ENCODE measurements at places on chromosomes 3 and 15.

DNA sequence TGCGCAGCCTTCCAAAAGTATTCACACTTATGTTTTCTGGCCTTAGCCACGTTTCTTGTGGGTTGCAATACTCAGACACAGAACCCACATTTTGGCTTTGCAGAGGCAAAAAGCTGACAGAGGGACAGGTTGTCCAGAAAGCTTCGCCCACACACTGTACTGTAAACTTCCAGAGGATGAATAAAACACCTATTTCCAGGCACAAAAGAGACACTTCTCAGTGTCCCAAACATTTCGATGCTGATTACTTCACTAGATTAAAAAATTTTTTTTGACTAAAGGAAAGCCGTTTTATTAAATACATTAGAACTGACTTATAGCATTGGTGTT lies 28.0 kb upstream of the KCTD6 start:
- DNase-seq = no peak

DNA sequence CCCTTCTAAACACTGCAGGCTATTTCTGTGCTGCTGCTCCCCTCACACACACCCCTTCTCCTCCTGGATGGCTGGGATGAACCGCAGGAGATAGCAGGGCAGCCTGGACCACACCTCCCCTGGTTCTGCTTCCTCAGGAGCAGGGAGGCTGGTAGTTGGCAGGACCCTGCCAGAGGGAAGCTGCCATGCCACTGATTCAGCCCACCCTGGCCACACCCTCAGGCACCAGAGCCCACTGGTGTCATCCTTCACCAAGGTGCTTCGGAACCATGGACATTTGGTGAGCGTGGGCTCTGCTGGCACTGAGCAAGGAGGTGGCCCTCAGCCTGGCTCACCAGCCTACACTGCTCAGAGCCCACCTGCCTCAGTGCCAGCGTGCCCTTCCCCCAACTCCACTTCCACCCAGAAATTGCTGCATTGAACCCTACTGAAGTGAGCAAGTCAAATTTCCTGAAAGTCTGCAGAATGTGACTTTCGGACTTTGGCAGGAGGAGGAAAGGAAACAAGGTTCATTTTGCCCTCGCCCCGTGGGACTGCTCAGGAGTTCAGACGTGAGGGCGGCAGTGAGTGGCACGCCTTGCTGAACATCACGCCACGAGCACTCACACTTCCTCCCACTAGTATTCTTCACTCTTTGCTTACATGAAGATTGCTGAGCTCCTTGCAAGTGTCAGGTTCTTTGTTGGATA lies 26.3 kb downstream of the BMF start:
- no peak for DNase-seq

- DNase-seq = peak; percentile 88
Observed at GRCh38 chr3:48446425-48447193, at the start of gene ATRIP. Gene ATRIP (plus strand): TSS chr3:48446737. CDS start chr3:48446846, 109 bp downstream.

DNA sequence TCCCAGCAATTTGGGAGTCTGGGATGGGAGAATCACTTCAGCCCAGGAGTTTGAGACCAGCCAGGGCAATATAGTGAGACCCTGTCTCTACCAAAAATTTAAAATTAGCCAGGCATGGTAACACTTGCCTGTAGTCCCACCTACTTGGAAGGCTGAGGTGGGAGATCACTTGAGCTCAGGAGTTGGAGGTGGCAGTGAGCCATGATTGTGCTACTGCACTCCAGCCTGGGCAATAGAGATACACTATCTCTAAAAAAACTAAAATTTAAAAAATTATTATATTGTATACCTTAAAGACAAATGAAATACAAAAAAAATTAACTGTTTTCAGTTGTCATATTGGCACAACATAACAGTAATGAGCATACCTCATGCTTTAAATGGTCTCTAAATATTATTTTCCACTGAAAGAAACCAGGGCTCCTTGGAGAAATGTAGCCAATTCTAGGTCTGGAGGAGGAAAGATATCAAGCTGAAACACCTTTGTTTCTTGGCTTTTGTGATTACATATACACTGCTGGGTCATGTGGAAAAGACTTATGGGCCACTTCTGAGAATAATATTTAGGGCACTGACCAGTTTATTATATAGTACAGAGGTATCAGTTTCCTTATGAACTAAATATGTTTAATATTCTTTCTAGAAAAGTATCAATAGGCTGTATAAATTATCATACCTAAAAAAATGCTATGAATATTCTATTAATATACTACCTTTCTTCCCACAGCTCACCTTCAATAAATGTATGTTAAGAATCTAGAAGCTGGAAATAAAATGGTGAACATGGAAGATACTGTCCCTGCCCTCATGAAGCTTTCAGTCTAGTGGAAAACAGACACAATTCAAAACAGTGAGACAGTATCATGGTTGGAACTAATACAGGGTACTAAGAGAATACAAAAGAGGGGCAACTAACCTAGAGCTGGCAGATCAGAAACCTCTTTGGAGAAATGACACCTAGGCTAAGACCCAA lies 119.5 kb downstream of the TMCC1 start:
- no peak for DNase-seq

DNA sequence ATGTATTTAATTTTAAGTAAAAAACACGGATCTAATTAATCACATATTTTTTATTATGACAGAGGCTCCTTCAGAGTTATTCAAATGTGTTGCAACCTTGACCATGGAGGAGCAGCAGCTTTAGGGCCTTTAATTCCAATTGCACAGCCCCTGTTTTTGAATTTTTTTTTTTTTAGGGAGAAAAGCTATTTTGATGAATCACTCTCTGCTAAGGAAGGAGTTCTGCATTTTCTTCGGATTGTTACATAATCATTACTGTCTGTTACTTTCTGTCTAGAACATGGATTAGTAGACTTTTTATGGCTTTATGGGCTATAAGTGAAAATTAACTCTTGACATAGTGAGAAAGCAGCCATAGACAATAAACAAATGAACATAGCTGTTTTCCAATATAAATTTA lies 90.8 kb downstream of the MCTP2 start:
- DNase-seq = no peak

GRCh38 chr3:171943262-171944117 lies 95.9 kb upstream of the FNDC3B start:
- no peak for DNase-seq

DNA sequence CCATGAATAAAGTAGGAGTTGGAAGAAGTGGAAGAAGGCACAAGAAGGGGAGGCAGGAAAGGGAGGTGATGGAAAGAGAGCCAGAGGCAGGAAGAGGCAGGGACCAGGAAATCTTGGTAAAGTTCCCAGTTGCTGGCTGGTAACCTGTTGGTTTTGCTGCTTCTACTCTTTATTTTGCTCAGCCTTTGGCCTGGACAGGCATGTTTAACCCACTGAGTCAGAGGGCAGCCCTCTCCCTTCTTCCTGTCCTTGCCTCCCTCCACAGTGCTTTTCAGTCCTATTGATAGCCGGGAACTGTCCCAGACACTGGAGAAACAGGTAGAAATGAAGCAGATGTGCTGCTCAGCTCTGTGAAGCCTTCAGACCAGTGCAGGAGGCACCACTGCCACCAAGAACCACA lies 43.4 kb upstream of the APEH start:
- DNase-seq = no peak

DNA sequence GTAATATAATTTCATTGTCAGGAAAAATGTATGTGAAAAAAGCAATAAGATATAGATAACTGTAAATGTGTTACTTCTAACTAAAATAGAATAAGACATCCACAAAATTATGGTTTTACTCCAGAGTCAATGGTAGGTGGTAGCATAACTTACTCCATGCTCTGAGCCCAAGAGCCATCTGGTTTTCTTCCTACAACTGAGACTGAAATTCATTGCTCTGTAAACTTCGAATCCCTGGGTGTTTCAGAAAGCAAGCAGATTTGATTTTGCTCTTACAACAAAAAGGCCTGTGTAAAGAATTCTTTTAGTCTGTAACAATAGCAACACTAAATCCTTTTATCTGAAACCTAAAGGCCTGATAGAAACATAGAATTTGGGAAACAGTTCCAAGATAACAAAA lies 805.9 kb downstream of the AGBL1 start:
- no peak for DNase-seq

- no peak for DNase-seq
Observed at GRCh38 chr3:116425126-116425525, 20.2 kb downstream of the LSAMP start.

- DNase-seq = peak; percentile 55
Observed at GRCh38 chr3:73603762-73604171, 21.0 kb downstream of the PDZRN3 start.

- DNase-seq = no peak
Observed at GRCh38 chr3:52132930-52133329, 21.3 kb downstream of the POC1A start.

DNA sequence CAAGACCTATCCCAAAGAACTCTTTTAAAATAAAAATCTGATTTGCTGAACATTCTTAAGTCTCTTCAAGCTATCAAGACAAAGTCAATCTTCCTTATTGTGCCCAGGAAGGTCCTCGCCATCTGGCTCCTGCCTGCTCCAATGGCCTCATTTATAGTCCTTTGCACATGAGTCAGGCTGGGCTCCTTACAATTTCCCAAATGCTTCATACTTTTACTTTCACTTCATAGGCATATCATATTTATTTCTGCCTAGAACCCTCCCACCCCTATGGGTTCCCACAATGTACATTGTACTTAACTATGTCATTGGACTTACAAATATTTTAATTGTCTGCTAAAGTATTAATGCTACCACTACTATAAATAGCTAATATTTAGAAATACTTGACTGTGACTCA lies 9.1 kb downstream of the THRB start:
- DNase-seq = no peak

GRCh38 chr15:99487337-99487730 lies 78.5 kb upstream of the MEF2A start:
- no peak for DNase-seq

- peak; percentile 86 for DNase-seq
Observed at GRCh38 chr15:65400760-65401610, 21.8 kb downstream of the IGDCC4 start.

- no peak for DNase-seq
Observed at GRCh38 chr3:55486857-55487380, at the start of gene WNT5A. Gene WNT5A (minus strand): TSS chr3:55487306. CDS start chr3:55486985, 321 bp downstream.

DNA sequence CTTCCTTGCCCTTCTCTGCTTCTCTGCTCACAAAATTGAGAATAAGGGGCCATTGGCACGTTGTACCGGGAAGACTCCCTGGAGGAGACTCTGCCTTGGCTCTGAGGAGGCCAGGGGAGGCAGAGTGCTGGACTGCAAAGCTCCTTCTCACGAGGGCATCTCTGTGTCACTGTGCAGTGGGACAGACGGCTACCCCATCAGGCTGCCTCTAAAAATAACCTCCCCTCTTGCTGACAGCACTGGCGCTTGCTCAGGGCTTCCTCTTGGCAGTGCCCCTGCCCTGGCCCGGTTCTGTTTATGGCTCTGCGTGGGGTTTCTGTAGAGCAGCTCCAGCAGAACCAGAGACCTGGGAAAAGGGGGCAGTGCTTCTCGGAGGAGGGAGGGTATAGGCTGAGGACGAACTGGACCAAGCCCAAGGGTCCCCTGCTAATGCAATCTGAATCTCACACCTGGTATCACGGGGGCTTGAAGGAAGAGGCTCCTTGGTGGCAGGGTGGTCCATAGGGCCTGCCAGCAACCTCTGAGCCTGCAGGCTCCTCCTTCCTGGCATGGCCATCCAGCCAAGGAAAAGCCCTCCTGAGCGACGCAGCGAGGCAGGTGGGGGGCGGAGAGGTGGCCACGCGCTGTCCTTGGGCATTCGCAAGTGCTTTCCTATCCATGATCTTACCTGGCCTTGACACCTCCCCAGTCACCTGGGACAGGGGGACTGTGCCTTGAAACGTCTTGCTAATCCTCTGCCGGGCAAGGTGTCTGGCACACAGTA lies 63.3 kb upstream of the TLE3 start:
- no peak for DNase-seq

- DNase-seq = no peak
Observed at GRCh38 chr3:13063225-13063624, 10.0 kb downstream of the IQSEC1 start.

Data from BE2C (cell line).